ENCODE measurements at places on chromosomes 7 and 10.
A peak's percentile ranks its signal among the peaks of the same experiment; 100 is the strongest.

DNA sequence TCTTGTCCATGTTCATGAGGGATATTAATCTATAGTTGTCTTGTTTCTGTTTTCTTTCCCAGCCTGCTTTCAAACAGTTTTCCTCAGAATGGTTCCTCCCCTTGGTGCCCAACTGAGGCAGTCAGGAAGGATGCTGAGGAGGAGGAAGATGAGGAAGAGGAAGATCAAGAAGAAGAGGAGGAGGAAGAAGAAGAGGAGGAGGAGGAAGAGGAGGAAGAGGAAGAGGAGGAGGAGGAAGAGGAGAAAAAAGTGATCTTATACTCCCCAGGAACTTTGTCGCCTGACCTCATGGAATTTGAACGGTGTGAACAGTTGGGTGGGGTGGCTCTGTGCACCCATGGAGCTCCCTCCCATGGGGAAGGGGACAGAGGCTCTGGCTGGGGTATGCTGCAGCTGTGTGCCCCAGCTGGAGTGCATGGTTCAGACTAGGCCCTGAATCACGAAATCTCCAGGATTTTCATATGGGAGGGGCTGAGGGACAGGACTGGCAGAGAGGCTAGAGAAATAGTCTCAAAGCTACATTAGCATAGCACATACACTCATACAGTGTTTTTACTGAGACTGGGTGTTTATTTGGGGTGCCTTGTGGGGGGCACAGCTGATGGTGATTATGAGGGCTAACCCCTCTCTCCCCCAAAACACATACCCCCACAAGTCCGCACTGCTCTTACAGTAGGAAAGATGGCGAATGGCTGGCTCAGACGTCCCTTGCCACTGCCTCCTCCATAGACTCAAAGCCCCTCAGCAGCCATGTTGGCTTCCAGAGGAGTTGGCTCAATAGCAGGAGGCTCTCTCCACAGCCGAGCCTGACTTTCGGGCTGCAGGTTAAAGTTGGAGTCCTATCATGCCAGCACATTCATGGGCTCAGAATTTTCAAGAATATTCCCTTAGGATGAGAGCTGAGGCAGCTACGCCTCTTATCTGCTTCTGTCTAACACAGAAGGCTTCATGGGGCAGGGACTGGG is 11.9 kb downstream of the STRA8 start:
- no peak overlapping the region for H3K4me3 ChIP-seq
- H3K27me3 ChIP-seq, result peaks cover 17% of the 10 kb centered on the region
- no peaks in the 10 kb centered on the region for H3K36me3 ChIP-seq

DNA sequence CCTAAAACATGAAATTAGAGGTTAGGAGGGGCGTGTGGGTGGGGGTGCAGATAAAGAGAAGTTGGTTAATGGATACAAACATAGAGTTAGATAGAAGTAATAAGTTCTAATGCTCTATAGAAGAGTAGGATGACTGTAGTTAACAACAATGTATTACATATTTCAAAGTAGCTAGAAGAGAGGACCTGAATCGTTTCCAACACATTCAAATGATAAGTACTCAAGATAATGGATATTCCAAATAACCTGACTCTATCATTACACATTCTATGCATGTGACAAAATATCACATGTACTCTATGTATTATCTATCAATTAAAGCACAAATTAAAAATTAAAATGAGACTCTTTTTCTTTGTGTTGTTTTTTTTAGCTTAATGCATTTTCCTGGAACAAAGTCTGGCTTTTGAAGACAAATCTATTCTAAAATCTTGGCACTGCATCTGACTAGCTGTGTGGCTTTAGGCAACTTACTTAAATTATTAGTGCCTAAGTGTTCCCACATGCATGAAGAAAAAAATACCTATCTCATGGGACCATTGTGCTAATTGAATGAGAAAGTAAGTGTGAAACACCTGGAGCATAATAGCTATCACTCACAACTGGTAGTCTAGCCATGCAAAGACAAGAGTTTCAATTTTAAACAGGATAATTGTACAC is 75.7 kb downstream of the SEMA3C start:
- H3K36me3 ChIP-seq, result no peaks in the 10 kb centered on the region
- H3K27me3 ChIP-seq, result no peaks in the 10 kb centered on the region
- peaks cover 19% of the 10 kb centered on the region for H3K4me1 ChIP-seq
- no peak overlapping the region for H3K27ac ChIP-seq

DNA sequence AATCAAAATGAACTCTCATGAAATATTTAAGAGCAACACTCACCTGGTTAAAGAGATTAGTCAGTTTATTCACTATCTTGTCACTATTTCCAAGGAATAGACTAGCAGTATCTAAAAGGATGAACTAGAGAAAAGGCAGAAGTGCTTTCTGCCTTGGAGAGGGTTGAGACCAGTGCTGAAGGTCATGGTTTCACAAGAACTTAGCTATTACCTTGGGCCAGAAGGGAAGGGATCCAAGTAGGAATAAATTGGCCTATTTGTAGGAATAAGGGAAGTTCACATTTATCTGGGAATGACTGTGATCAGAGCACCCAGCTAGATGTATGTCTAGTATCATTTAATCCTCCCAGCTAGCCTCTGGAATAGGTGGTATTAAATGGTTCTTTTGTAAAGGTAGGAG is 347.2 kb downstream of the LRMDA start:
- H3K4me1 ChIP-seq, result no peaks in the 10 kb centered on the region
- no peaks in the 10 kb centered on the region for H3K36me3 ChIP-seq
- H3K4me3 ChIP-seq, result no peak overlapping the region
- no peak for DNase-seq
- H3K27ac ChIP-seq, result no peak overlapping the region

DNA sequence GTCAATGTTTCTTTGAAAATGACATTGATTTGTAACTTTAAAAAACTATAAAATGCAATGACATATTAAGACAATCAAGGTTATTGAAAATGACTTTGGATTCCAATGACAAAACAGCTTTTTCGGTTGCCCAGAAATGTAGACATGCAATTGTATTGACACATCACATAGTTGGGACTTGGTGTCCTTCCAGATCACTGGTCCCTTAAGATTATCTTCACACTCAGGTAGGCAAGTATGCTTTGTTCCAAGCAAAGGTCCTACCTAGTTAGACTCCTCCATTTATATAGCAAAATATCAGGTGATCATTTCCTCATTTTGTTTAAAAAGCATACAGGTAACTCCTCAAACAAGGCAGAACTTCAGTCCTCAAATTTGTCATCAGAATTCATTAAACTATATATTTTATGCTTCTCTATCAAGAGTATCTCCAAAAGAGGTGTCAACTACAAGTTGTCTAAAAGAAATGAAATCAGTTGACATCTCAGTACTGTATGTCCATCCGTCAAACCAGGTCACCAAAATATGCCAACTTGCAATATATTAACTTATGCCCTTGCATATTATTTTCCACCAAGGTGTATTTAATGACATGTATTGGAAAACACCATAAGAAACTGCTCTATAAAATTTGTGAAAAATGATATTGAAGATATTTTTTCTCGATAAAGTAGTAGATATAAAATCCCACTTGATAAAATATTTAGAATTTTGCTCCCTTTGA is 64.6 kb downstream of the TSPAN12 start:
- no peaks in the 10 kb centered on the region for H3K27me3 ChIP-seq
- H3K4me1 ChIP-seq, result peaks cover 7% of the 10 kb centered on the region
- no peak for DNase-seq
- no peak overlapping the region for H3K27ac ChIP-seq
- H3K36me3 ChIP-seq, result no peaks in the 10 kb centered on the region

DNA sequence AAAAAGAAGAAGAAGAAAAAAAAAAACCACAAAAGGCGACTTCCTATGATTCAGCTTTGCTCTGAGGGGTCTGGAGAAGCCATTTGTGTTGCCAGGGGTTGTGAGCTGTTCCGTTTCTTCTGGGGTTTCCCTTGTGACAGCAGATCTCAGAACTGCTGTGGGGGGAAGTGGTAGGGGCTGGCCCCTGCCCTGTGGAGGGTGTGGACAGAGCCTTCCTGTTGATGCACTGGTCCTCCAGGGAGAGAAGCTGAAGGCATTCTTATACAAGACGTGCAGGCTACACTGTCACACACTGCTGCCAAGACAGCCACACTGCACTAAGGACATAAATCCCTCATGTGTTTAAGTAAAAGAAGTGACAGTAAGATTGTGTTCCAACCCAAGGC is 17.3 kb upstream of the CSGALNACT2 start:
- peaks cover 67% of the 10 kb centered on the region for H3K27me3 ChIP-seq
- H3K27ac ChIP-seq, result no peak overlapping the region
- no peaks in the 10 kb centered on the region for H3K4me1 ChIP-seq
- no peak overlapping the region for H3K4me3 ChIP-seq
- no peak for DNase-seq
- no peaks in the 10 kb centered on the region for H3K36me3 ChIP-seq

DNA sequence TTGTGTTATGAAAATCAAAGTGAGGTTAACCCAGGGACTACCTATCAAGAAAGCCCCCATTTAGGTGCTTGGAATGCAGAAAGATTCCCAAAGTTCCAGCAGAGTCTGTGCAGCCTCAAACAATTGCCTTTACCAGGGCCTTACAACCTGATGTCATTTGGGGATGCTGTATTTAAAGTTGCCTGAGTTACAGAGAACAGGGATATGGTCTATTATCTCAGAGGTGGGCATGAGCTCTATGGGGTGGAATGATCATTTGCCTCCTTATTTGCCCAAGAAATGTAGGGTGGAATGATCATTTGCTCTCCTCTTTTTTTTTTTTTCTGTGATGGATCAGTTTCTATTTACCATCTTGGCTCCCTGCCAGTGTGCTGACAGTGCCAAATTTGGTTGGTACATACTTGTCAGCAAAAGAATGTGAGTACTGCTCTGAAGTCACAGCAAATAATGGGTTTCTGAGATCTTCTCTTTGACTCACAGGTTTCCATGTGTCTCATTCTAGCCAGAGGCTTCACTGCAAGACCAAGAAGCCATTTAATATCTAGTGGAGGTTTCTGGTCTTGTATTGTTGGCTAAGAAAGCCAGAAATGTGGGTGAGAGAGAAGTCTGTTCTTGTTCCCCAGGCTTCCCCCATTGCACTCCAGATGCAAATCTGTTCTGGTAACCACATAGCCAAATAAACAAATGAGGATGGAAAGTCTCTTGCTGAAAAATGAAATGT is 45.5 kb upstream of the ZNRF2 start:
- H3K27me3 ChIP-seq, result peaks cover 16% of the 10 kb centered on the region
- H3K27ac ChIP-seq, result no peak overlapping the region
- H3K4me3 ChIP-seq, result no peak overlapping the region

DNA sequence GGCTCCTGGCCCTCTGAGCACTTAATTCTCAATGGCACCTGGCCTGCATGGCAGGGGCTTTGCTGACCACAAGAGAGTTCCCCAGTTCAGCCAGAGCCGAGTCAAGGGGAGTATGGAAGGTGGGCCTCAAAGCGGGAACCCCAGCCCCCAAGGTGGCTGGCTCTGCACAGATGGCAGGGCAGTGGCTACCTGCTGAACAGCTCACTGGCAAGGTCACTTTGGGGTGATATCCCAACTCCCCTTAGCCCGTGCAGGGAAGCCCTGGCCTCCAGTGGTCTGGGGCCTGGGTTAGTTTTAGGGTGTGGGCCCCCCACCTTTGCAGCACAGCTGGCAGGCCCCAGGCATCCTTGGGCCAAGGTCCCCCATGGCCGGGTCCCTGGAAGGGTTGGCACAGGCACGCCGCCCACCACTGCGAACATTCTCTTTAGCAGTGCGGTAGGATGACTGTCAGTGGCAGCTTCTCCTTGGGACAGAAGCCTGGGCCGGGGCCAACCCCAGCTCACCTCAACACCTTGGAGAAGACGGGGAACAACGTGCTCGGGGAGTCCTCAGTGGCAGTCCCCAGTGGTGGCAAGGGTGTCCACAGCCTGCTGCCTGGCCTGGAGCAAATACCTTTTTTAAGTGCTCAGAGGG is 36.8 kb downstream of the PPIF start:
- no peak overlapping the region for H3K27ac ChIP-seq
- peaks cover 8% of the 10 kb centered on the region for H3K27me3 ChIP-seq
- H3K4me1 ChIP-seq, result no peaks in the 10 kb centered on the region
- H3K36me3 ChIP-seq, result no peaks in the 10 kb centered on the region

- H3K36me3 ChIP-seq, result no peaks in the 10 kb centered on the region
- no peaks in the 10 kb centered on the region for H3K27me3 ChIP-seq
- H3K27ac ChIP-seq, result no peak overlapping the region
- no peaks in the 10 kb centered on the region for H3K4me1 ChIP-seq
These were observed 135.6 kb downstream of the GPR85 start for GRCh38 chr7:112951070-112951469.

DNA sequence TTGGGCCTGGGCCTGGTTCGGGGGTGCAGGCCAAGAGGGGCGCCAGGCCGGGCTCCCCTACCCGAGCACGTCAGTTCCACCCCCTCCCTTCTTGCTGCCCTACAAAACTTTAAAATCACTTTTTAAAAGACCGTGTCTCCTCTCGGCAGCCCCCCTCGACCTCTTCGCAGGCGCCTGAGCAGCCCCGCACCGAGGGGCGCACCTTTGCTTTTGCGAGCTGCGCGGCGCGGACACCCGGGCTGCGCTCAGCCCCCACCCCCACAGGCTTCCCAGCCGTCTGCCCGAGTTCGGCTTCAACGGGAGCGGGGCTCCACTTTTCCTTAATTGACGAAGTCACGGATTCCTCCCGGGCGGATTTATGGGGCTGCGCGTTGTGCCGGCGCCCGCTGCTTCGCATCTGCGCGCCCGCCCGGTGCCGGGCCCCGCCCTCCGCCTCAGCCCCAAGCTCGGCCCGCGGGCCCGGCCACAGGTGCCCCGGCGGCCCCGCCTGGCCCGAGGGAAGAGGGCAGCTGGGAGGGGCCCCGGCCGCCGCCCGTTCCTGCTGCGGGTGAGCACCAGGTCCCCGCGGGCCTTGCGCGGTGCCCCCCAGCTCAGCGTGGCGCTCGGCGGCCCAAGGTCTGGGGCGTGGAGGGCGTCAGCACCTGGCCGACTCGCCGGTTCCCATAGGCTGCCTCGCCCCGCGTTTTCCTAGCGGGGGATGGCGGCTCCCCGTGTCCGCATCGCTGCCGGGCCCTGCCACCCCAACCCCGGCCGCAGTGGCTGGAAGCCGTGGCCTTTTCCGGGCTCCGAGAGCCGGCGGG is 10.8 kb upstream of the MNX1 start:
- no peak overlapping the region for H3K27ac ChIP-seq
- peaks cover 7% of the 10 kb centered on the region for H3K36me3 ChIP-seq
- H3K4me3 ChIP-seq, result no peak overlapping the region

GRCh38 chr7:15750727-15751126 is 64.2 kb upstream of the MEOX2 start:
- H3K4me1 ChIP-seq, result no peaks in the 10 kb centered on the region
- no peaks in the 10 kb centered on the region for H3K36me3 ChIP-seq
- no peak for DNase-seq
- H3K4me3 ChIP-seq, result no peak overlapping the region

GRCh38 chr7:23680414-23681405 is 711 bp downstream of the FAM221A start:
- no peaks in the 10 kb centered on the region for H3K27me3 ChIP-seq
- H3K4me3 ChIP-seq, result peak overlapping the region; percentile 94
- DNase-seq, result peak; percentile 89
- H3K4me1 ChIP-seq, result peaks cover 37% of the 10 kb centered on the region
- peaks cover 35% of the 10 kb centered on the region for H3K36me3 ChIP-seq
- peak overlapping the region; percentile 75 for H3K27ac ChIP-seq

GRCh38 chr10:78794736-78795455 is 273.9 kb upstream of the ZMIZ1 start:
- no peak overlapping the region for H3K27ac ChIP-seq
- H3K4me1 ChIP-seq, result no peaks in the 10 kb centered on the region
- peaks cover 92% of the 10 kb centered on the region for H3K27me3 ChIP-seq
- no peaks in the 10 kb centered on the region for H3K36me3 ChIP-seq
- no peak overlapping the region for H3K4me3 ChIP-seq
- no peak for DNase-seq

GRCh38 chr7:29139191-29139590 is 7.1 kb downstream of the CPVL start:
- DNase-seq, result no peak
- peaks cover 57% of the 10 kb centered on the region for H3K4me1 ChIP-seq
- no peaks in the 10 kb centered on the region for H3K27me3 ChIP-seq
- H3K4me3 ChIP-seq, result no peak overlapping the region
- H3K27ac ChIP-seq, result no peak overlapping the region

Data from Calu3 (cell line).